ENCODE measurements at places on chromosomes 1 and 21. TPM values are rescaled to one million over a fixed set of nuclear protein-coding genes. Genes with fewer than 3 reads are reported as not detected.

DNA sequence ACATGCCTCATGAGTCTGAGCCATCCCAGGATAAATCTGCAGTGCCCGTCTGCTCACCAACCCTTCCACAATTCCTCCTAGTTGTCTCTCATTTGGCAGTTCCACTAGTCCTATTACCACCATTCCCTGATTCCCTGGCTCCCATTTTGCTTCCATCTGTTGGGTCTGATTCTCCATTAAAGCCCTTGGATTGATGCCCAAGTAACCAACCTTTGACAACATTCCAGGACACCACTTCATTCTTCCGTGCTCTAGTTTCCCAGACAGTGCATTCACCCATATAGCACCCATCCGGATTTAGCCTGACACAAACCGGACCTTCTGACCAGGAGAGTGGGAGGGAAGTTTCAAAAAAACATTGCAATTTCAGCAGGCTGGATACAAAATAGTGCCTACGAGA, 189.4 kb upstream of the PALMD start:
- peak; percentile 38 for DNase-seq

DNA sequence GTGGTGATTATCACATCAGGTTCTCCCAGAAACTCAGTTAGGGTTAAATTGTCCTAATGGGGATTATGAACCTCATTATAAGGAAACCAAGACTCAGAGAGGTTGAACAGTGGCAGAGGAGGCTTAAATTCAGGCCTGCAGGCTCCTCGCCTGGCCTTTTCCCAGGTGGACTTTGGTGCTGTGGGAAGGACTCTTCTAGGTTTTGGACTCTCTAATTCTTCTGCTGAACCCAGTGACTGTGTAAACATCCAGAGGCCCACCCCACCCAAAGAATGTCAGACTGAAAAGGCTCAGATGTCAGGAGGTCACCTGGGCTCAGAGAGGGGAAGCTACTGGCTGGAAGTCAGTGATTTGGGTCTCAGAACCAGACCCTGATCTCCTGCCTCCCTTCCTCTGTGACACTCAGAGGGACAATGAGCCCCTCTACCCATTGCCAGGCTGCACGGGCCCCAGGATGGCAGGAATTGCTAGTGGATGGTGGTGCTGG, 2.5 kb downstream of the ZNF362 start:
- DNase-seq, result peak; percentile 77

DNA sequence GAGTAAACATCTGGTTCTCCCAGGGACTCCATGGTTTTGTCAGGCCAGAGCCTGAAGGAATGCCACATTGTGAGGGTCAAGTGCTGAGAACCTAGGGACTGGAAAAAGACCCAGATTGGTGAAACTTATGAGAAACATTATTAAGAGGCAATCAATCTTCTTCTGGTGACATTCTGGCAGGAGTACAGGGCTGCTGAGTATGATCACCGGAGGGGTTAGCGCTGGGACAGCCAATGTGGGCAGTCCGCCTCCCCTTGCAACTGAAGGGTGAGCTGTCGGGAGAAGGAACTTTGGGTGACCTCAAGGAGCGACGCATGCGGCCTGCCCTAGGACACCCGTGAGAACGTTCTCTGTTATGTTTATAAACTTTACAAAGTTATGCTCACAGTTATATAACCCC, 429.0 kb downstream of the LMO4 start:
- no peak for DNase-seq

DNA sequence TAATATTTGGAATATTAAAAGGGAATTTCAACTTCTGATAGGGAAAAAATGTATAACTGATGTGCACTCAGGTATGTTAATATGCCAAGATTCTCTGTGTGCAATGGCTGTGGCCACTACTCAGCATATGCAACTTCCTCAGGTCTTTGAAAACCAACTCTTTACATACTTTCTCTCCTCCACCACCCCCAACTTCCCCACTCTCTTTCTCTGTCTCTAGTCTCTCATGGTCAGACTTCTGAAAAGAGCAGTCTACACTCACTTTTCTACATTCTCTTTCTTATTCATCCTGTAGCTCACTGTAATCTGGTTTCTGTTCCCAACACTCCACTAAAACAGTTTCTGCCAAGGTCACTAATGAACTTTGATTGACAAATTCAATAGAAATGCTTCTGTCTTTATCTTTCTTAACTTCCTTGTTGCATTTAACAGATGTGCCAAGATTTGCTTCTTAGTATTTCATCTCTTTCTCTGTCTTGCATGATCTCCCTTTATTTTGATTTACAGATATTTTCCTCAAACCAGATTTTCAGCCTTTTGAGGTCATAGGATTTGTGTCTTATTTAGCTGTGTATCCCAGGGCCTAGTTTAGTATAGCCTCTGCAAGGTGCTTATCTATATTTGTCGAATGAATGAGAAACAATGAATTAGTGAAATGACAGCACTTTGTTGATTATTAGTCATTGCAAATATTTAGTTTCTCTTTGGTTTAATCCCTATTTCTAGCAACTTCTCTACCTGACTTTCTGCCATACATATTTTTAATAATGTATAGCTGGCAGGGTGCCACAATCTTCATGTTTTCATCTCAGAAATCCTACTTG, 168.9 kb downstream of the LMO4 start:
- no peak for DNase-seq

GRCh38 chr1:77584884-77585283, 97.6 kb downstream of the ZZZ3 start:
- DNase-seq, result no peak

DNA sequence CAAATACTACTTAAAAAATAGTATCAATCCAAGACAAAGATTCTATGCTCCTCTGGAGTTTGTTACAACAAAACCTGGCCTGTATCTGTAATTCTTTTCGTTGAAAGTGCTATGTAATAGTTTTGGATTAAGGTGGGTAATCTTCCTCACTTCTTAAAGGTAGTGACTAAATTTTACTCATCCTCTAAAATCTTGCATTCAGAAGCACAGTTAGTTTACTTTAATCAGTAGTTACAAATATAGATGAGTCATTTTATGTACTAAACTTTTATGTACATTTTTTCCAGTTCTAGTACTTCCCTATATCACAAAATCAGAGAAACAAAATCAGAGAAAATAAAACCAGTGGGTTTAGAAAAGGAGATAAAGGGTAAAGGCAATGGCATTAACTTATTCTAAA, 51.3 kb downstream of the ZNHIT6 start:
- no peak for DNase-seq

DNA sequence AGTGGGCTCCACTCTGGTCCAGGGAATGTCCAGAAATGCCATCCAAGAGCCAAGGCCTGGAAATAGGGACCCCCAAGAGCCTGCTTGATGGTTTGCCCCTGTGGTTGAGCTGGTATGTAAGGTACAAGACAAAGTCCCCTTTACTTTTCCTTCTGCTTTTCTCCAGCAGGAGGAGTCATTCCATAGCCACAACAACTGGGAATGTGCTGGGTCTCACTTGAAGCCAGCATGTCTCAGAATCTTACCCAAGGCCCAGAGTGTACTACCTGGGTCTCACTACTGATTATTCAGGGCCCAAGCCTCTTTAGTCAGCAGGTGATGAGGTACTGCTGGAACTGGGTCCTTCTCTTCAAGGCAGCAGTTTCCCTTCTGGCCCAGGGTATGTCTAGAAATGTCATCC, 62.1 kb upstream of the CD55 start:
- no peak for DNase-seq

GRCh38 chr1:160068225-160068624, 1.7 kb downstream of the KCNJ10 start:
- DNase-seq, result peak; percentile 70

- DNase-seq, result no peak
Measured at GRCh38 chr1:99820546-99820945, 29.6 kb upstream of the AGL start.

- DNase-seq, result peak; percentile 89
Measured at GRCh38 chr1:81799939-81800694, 617 bp upstream of the ADGRL2 start.

DNA sequence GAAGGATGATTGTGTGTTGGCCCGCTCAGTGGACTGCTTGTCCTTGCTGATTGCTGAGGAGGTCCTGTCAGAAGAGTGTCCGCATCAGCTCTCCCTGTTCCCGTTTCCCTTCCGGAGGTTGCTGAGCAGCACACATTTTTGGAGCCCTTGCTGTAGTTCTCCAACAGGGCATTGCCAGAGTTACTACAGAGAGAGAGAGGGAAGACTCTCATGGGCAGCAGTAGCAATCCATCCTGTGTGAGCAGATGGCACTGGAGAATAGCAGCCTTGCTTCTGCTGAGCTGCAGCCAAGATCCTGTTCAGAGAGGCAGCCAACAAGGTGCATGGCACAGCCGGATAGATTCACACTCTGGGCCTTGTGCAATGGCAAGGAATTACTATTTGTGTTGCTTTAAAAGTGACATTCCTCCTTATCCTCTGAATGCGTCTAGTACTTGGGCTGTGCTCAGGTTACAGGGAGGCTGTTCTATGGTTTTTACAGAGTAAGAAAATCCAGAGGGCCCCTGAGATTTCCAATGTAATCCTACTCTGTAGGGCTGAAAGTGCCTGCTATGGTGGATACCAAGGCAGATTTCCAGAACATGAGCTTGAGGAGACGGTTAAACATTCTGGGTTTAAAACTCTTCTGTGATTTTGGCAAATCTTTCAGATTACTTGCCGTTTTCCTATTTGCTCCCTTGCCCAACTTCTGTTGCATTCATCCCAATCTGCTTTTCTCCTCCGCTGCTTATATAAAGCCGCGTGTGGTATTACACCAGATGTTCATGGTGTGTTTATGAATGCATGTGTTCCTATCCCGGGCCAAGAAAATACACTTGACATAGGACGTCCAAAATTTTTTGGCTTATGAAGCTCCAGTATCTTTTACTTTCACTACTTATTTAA, 27.4 kb downstream of the AK4 start:
- DNase-seq, result peak; percentile 65

DNA sequence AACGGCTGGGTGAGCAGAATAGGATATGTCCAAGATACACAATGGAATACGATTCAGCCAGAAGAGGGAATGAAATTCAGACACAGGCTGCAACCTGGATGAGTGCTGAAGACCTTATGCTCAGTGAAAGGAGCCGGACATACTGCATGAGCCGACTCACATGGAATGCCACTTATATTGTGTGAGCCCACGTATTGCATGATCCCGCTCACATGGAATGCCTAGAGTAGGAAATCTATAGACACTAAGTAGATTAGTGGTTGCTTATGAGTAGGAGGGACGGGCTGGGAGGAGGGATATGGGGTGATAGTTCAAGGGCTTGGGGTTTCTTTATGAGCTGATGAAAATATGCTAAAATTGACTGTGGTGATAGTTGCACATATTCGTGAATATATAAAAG, 26.8 kb downstream of the TMPRSS2 start:
- peak; percentile 88 for DNase-seq

- no peak for DNase-seq
Measured at GRCh38 chr1:118827636-118828035, 160.5 kb downstream of the TBX15 start.

DNA sequence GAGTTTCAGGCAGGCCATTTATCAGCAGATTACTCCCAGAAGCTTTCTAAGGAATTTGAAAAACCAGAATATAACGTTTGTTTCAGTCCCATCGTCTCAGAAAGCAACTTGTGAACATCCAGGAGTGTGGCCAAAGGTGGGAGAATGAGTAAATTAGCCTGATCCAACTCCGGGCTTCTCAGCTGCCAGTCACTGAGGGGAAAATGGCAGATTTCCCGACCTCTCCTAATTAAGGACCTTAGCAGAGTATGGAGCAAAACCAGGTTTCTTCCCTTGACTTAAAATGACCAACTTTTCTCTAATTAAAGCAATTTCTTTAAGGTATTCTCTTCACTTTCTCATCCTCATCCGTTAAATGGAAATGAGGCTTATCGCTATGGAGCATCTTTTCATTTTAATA, 1.0 kb downstream of the CORT start:
- DNase-seq, result no peak

DNA sequence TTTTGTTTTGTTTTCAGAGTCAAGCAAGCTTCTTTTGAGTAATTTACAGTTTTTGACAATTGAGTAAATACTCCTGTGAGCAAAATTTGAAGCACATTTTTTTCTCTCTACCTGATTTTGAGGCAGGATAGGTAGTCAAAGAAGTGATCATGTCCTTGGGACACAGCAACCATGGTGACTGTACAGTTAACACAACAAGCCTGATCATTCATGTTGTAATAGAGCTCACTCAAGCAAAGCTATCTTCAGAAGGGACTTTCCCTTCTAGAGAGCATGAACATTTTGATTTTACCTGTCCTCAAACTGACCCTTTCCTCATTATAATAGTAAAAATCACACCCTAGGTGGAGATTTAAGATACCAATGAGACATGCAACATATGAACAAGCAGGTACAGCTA, 126.5 kb upstream of the KCNK1 start:
- DNase-seq, result no peak

DNA sequence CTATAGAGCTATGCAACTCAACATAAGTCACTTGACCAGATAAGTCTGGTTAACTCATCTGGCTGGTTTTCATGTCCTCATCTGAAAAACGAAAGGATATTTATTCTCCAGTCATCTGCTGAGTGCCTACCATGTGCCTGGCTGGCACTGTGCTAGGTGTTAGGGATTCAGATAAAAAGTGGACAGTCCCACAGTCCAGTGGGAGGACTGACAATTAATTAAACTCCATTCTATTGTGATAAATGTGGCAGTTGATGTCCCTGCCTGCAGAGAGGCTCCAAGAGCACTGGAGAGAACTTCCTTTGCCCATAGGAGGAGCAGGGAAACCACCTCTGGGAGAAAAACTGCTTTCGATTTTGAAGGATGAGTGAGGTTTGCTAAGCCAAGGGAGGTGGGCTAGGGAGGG, 5.4 kb downstream of the NUAK2 start:
- no peak for DNase-seq

- DNase-seq, result no peak
Measured at GRCh38 chr1:219526074-219526473, 86.8 kb downstream of the ZC3H11B start.

The RNF223 gene
- total RNA-seq, result not detected

The MMP23B gene
- total RNA-seq, result 0.59 TPM

The OR6N1 gene
- total RNA-seq, result not detected

The RNU1-2 gene
- total RNA-seq, result under 0.01 TPM

The NPPB gene
- total RNA-seq, result not detected

The CHIA gene
- total RNA-seq, result not detected

The PADI2 gene
- total RNA-seq, result under 0.01 TPM

The FAM167B gene
- 4.4 TPM for total RNA-seq

The UAP1 gene
- total RNA-seq, result 141 TPM

The UBAP2L gene
- 98.1 TPM for total RNA-seq

The PTGFRN gene
- total RNA-seq, result 52.7 TPM

The INSRR gene
- total RNA-seq, result 0.29 TPM

The STIL gene
- total RNA-seq, result 4.0 TPM

The MAB21L3 gene
- 0.36 TPM for total RNA-seq

The SYCP1 gene
- total RNA-seq, result not detected
